T-helper 1 cell (primary cell): ENCODE measurements at places on chromosomes 2 and 18.

DNA sequence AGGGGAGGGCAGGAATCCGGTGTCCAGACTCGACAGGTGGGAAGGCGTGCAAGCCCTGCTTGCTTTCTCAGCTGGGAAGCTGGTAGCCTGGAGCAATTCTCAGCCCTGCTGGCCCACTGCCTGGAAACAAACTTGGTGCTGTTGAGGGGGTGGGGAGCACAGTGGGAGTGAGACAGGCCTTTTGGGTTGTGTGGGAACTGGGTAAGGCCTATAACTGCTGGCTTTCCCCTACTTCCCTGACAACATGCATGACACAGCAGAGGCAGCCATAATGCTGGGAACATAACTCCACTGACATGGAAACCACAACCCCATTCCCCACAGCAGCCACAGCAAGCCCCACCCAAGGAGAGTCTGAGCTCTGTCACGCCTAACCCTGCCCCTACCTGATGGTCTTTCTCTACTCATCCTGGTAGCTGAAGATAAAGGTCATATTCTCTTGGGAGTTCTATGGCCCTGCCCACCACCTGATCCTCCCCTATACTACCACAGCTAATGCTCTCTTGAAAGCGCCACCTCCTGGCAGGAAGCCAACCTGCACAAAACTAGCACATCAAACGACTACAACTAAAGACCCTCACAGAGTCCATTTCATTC is 122.9 kb upstream of the ACVR1C start:
- no peak for DNase-seq

DNA sequence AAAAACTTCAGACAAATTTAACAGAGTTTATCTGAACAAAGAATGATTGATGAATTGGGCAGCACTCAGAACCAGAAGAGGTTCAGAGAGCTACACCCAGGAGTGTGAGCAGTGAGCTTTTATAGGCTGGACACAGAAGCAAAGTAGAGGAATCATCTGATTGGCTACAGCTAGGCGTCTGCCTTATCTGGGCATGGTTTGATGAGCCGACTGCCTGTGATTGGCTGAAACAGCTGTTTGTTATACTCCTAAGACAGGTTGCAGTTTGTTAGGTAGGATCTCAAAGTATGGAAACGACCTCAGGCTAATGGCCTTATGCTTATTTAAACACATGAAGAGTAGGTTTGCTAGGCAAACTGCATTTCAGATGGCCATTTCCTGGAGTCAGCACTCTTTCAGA is 188.9 kb downstream of the MYO1B start:
- DNase-seq: no peak

DNA sequence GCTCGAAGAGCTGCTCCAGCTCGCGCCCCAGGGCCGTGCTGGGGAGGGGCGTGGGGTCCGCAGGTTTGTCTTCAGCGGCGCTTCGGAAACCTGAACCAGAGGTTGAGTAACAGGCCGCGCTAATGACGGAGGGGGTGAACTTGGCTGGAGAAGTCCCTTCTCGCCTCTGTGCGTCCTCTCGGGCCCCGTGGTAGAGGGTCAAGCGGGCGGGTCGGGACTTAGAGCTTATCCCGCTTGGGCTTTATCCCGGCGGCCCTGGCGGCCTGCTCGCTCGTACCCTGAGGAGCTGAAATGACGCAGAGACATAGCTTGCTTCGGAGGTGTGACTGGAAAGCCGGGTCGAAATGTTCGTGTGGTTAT is 479 bp downstream of the RNMT start:
- no peak for DNase-seq

DNA sequence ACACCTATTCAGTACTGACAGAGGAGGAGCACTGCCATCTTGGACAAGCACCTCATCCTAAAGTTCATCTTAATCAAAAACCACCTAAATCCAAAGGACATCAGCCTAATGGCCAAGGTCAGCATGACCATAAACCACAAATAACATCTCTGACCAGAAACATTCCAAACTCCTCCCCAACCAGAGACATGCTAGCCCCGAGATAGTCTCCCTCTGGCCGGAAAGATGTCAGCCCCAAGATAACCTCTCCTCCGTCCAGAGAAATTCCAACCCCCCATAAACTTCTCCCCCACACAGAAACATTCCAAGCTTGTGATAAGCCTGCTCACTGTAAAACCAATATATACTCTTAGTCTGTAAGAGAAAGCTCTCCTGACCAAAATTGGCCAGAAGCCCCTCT is 260.6 kb downstream of the CLIP4 start:
- no peak for DNase-seq

DNA sequence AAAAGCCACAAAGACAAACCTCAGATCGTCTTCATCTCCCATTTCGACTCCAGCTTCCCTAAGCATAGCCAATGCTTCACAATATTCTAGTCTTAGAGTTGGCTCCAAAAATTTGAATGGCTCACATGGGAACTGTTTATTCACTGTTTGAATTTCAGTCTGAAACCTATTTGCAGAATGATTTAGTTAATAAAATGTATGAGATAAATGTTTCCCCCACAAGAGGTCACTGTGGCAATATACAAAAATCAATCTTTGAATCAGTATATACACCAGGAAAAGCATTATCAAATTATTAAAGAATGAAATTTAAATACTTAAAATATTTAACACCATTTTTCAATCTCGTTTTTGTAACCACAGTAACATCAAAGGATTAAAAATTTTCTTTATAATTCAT is 40.0 kb upstream of the MCM6 start:
- DNase-seq: no peak

- DNase-seq: no peak
Observed at GRCh38 chr2:17258861-17259260, 259.4 kb downstream of the RAD51AP2 start.

- no peak for DNase-seq
Observed at GRCh38 chr2:213995400-213996105, 415.3 kb upstream of the VWC2L start.

DNA sequence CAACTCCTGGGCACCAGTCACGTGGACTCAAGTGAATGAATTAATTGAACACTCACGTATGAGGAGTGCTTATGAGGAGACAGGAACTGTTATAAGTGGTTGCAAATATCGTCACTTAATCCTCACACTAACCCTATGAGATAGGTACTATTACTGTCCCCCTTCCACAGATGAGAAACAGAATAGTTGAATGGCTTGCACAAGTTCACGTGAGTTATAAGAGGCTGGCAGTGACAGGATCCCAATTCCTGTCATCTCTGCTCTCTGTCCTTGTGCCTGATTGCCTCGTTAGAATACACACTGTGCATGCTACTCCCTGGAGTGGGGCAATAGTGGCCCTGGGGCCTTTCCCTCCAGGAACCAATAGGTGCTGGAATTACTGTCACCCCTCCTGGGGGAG is 253.5 kb downstream of the DYSF start:
- no peak for DNase-seq

DNA sequence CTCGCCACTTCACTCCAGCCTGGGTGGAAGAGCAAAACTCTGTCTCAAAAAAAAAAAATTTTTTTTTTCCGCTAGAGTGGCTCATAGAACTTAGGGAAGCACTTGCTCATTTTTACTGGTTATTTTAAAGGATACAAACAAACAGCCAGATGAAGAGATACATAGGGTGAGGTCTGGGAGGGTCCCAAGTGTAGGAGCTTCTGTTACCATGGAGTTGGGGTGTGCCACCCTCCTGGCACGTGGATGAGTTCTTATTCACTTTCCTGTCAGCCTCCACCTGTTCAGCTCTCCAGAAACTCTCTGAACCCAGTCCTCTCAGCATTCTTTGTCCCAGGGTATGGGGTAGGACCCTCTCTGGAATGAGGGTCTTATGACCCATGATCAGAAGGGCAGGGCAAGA is 4.9 kb upstream of the MAT2A start:
- DNase-seq: no peak

GRCh38 chr2:157439824-157440186 is 4.1 kb downstream of the CYTIP start:
- DNase-seq: peak; percentile 75

DNA sequence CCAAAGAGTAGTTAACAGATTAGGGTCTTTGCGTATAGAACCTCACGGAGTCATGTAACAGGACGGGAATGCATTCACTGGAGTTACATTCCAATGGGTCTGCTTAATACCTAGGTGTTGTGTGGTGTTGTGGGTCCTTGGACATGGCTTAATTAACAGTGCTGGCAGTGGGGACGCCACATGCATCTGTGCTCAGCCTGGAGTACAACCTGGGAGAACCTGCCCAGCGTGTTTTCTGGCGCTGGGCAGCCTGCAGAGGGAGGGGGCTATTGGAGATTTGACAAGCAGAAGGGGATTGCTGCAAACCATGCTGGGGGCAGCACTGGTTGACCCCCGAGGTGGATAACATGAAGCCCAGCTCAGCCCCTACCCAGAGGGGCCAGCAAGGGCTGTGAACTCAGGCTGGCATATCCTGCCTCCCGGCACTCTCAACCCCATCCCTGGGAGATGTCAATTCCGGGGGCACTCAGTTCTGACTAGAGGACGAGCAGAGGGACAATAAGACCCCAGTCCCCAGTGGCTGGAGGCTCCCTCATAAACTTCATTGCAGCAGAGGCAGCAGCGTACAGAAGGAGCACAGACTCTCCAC is 29.3 kb upstream of the COPS8 start:
- no peak for DNase-seq

- DNase-seq: no peak
Observed at GRCh38 chr2:187906021-187906420, 351.8 kb upstream of the TFPI start.
